Thymus (tissue), 14 donors: ENCODE measurements at places on chromosomes 7 and 10. TPM values are rescaled to one million over a fixed set of nuclear protein-coding genes. Genes with fewer than 3 reads are reported as not detected.

The CABCOCO1 gene
- total RNA-seq, result 0.14 TPM

The CYP3A5 gene
- total RNA-seq, result 2.1 TPM

The MICALL2 gene
- 13.5 TPM for total RNA-seq

The LIPK gene
- total RNA-seq, result 0.33 TPM

The PON1 gene
- total RNA-seq, result 11.7 TPM

The SYT15B gene
- total RNA-seq, result 0.42 TPM

The MMD2 gene
- not detected for total RNA-seq

- peaks cover 39% of the 10 kb centered on the region for H3K27me3 ChIP-seq
- H3K27ac ChIP-seq, result no peak overlapping the region
- H3K36me3 ChIP-seq, result no peaks in the 10 kb centered on the region
These were observed 743 bp downstream of the ADAP1 start for GRCh38 chr7:953547-954327.

DNA sequence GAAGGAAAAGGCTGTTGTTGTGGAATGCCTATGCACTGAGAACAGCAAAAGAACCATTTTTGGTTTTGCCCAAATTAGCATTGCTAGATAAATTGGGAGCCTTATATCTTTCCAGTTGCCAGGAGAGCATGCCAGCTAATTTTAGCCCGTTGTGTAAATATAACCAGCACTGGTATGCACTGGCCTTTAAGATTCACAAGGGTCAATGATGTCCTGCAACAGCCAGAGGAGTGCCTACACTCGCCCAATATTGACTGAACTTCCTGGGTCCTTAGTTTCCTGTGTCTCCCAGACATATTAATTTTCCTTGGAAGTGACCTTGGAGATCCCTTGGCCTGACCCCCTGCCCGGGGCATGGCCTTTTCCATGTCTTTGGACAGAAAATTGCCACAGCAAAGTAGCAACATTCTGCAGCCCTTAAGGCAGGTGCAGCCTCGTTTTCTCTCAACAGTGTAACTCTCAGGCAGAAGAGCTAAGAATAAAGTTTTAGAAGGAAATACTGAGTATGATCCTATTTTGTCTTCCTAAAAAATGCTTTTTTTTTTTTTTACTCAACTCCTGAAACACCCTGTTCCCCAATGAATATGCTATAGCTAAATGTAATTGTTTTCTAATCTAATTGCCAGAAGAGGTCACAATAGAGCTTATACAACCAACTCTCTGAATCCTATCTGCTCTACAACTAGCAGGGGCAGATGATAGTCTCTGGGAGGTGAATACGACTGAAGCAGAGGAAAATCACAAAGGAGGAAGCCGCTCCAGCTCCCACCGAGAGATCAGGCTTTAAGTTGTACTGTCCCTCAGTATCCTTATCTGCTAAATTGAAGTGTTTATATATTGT, 131.9 kb upstream of the PCGF5 start:
- H3K36me3 ChIP-seq, result no peaks in the 10 kb centered on the region
- no peaks in the 10 kb centered on the region for H3K27me3 ChIP-seq
- H3K27ac ChIP-seq, result no peak overlapping the region
- H3K4me1 ChIP-seq, result peaks cover 2% of the 10 kb centered on the region

- no peaks in the 10 kb centered on the region for H3K27me3 ChIP-seq
- H3K36me3 ChIP-seq, result no peaks in the 10 kb centered on the region
- peak overlapping the region; percentile 90 for H3K27ac ChIP-seq
- DNase-seq, result no peak
- no peak overlapping the region for H3K4me3 ChIP-seq
- peaks cover 32% of the 10 kb centered on the region for H3K4me1 ChIP-seq
These were observed 26.5 kb downstream of the GTF2IRD1 start for GRCh38 chr7:74479961-74480829.

DNA sequence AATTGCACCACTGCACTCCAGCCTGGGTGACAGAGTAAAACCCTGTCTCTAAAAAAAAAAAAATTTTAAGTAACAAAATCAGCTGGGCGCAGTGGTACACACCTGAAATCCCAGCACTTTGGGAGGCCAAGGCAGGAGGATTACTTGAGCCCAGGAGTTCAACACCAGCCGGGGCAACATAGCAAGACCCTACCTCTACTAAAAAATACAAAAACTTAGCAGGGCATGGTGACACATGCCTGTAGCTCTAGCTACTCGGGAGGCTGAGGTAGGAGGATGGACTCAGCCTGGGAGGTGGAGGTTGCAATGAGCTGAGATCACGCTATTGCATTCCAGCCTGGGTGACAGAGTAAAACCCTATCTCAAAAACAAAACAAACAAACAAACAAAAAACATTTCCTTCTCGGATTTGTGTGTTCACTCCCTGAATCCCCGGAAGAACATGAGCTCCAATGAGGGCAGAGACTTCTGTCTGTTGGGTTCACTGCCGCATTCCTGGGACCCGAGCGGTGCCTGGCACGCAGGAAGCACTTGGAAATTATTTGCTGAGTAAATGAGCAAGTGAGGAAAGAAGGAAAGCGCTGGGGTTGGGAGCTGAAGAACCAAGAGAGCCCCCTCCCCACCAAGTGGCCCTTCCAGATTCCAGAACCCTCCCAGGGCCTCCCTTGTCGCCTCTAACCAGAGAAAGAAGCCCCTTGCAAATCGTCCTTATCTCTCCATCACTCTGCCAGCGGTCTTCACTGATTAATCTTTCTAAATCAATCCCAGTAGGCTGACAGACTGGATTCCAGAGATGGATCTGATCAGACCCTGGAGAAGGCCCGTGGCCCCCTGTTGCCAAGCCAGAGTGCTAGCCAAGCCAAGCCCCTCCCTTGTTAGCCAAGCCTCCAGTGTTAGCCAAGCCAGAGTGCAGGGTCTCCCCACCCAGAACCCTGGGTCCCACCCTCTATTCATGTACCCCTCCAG, 6.2 kb downstream of the TNRC18 start:
- no peaks in the 10 kb centered on the region for H3K36me3 ChIP-seq
- H3K4me1 ChIP-seq, result peaks cover 16% of the 10 kb centered on the region
- H3K4me3 ChIP-seq, result no peak overlapping the region
- no peak for DNase-seq

DNA sequence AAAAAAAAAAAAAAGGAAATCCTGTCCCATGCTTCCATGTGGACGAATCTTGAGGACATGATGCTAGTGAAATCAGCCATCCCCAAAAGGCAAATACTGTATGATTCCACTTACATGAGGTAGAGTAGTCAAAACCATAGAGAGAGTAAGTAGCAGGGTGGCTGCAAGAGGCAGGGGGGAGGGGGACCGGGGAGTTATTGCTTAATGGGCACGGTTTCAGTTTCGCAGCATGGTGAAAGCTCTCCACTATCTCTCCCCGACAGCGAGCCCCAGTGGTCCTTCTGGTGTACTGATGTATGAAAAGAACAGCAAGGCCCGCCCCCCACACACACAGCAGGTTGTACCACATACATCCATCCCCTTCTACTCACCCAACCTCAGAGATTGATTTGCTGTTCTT, 32.8 kb downstream of the NOD1 start:
- DNase-seq, result peak; percentile 69
- no peaks in the 10 kb centered on the region for H3K27me3 ChIP-seq
- H3K36me3 ChIP-seq, result peaks cover 8% of the 10 kb centered on the region
- no peaks in the 10 kb centered on the region for H3K4me1 ChIP-seq
- no peak overlapping the region for H3K4me3 ChIP-seq
- no peak overlapping the region for H3K27ac ChIP-seq

GRCh38 chr10:131015271-131015670, 296.2 kb downstream of the TCERG1L start:
- no peak overlapping the region for H3K4me3 ChIP-seq
- H3K27ac ChIP-seq, result no peak overlapping the region
- no peak for DNase-seq
- no peaks in the 10 kb centered on the region for H3K36me3 ChIP-seq
- H3K4me1 ChIP-seq, result no peaks in the 10 kb centered on the region

DNA sequence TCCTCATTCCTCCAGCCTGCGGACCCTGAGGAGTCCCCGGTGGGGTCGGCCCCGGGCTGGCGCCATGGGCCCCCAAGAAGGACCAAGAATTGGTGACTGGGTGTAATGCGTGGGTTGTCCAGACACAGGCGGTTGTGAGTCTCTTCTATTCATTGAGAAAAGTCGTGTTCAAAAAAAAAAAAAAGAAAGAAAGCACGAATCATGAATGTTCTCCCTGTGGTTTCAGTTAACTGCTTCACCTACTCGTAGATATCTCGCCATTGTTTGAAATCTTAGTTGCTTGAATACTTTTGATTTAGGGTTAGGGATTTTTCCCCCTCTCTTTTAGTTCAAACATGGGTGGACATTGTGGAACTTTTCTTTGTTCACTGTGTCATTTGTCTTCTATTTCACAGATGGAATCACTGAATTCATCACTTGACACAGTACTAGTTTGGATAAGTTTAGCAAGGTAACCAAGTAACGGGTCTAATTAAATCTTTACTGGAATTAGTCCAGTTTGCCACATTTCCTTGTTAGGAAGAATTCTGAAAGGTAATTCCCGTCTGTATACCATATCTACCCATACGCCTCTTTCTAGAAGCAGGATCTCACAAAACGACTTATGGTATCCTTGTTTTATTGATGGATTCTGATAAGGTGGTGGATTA, 775 bp downstream of the STARD3NL start:
- peak; percentile 30 for DNase-seq
- no peaks in the 10 kb centered on the region for H3K36me3 ChIP-seq
- no peaks in the 10 kb centered on the region for H3K27me3 ChIP-seq
- H3K4me1 ChIP-seq, result no peaks in the 10 kb centered on the region

DNA sequence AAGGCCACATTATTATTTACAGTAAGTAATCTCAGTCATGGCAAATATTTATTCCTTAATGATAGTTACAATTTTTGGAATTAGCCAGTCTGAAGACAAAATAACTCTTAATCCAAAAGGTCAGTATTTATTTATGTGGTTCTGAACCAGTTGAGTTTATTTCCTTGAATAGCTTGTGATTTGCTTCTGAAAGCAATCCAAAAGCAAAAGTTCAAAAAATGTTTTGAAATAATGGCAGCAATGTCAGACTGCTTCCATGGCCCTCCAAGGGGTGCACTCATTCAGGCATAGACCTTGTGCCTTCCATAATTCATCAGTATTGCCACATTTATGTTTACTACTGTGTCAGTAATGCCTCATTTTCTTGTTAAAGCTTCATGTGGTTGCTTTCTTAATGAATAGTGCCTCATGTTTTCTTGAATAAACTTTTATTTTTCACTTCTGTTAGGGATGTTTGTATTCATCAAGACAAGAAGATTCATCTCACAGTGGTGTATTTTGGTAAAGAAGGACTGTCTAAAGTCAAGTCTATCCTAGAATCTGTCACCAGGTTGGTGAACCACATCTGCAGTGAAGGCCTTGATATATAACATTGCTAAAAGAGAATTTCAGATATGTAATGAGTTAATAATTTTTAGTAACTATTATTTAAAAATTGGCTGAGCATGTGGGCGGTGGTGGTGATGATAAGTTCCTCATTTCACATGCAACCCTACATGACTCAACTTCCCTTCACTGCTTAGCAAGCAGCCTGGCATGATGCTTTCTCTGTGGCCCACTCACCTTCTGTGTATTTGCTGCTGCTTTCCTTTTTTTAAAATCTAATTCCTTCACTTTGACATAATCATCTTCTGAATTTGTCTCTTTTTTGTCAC, 22.0 kb downstream of the CSGALNACT2 start:
- no peak overlapping the region for H3K27ac ChIP-seq
- peaks cover 10% of the 10 kb centered on the region for H3K4me1 ChIP-seq
- no peak overlapping the region for H3K4me3 ChIP-seq
- DNase-seq, result no peak

GRCh38 chr10:131824371-131825149, 76.2 kb upstream of the PPP2R2D start:
- H3K36me3 ChIP-seq, result no peaks in the 10 kb centered on the region
- H3K27me3 ChIP-seq, result peaks cover 11% of the 10 kb centered on the region
- no peak overlapping the region for H3K4me3 ChIP-seq
- H3K4me1 ChIP-seq, result no peaks in the 10 kb centered on the region

GRCh38 chr7:16904076-16904475, 22.3 kb upstream of the AGR3 start:
- no peaks in the 10 kb centered on the region for H3K27me3 ChIP-seq
- H3K4me1 ChIP-seq, result no peaks in the 10 kb centered on the region
- no peaks in the 10 kb centered on the region for H3K36me3 ChIP-seq

GRCh38 chr7:20598459-20599309, 16.8 kb upstream of the ABCB5 start:
- DNase-seq, result no peak
- H3K36me3 ChIP-seq, result no peaks in the 10 kb centered on the region

- H3K4me3 ChIP-seq, result no peak overlapping the region
- H3K27ac ChIP-seq, result no peak overlapping the region
- no peaks in the 10 kb centered on the region for H3K27me3 ChIP-seq
- no peaks in the 10 kb centered on the region for H3K36me3 ChIP-seq
- DNase-seq, result no peak
These were observed 81.5 kb downstream of the LYZL1 start for GRCh38 chr10:29370097-29371092.

- H3K4me3 ChIP-seq, result no peak overlapping the region
- no peak overlapping the region for H3K27ac ChIP-seq
- H3K27me3 ChIP-seq, result no peaks in the 10 kb centered on the region
- no peaks in the 10 kb centered on the region for H3K4me1 ChIP-seq
- no peak for DNase-seq
- no peaks in the 10 kb centered on the region for H3K36me3 ChIP-seq
These were observed 80.5 kb upstream of the INSYN2A start for GRCh38 chr10:127276794-127277462.

DNA sequence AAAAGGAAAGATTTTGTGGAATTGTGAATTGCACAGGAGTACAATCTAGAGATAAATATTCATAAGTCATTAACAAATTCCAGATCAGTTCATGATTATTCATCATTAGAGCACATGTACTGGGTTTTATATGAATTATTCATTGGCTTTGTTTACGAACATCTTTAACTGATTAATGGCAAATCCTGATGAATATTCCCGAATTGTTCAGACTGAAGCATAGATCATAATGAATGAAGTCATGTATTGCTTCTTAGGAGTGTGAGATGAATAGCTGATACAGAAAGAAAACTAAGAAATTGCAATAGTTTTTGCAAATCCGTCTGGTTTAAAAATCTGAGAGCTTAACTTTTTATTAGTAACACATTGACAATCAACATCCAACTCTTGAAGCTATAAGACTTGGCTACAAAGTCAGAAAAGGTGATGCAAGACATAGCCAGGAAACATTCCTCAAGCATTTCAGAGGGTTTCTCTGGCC, 183.6 kb upstream of the DGKB start:
- no peak overlapping the region for H3K27ac ChIP-seq
- no peaks in the 10 kb centered on the region for H3K27me3 ChIP-seq
- DNase-seq, result no peak

DNA sequence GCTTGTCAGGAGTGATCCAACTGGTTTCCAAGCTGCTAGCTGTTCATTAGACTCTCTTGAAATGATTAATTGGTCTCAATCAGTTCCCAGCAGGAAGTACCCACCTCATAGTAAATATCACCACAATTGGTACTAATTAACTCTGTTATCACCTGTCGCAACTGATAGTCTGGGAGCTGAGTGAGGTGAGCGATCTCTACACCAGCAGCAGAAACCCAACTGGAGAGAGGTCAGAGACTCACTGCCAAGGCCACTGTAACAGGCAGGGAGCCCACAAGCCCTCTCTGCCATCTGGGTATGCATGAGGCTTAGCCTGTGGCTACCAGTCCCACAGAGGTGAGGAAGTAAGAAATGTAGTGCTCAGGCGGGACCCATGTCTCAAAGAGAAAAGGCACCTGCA, 245.5 kb downstream of the DYNC1I1 start:
- no peaks in the 10 kb centered on the region for H3K4me1 ChIP-seq
- no peak for DNase-seq
- H3K4me3 ChIP-seq, result no peak overlapping the region
- no peak overlapping the region for H3K27ac ChIP-seq
- no peaks in the 10 kb centered on the region for H3K27me3 ChIP-seq
